ENCODE measurements at places on chromosomes 5 and 9.

- DNase-seq = no peak
Measured at GRCh38 chr5:34439601-34440000, 216.5 kb upstream of the RAI14 start.

GRCh38 chr5:81505672-81506071, 111.7 kb upstream of the ACOT12 start:
- no peak for DNase-seq

DNA sequence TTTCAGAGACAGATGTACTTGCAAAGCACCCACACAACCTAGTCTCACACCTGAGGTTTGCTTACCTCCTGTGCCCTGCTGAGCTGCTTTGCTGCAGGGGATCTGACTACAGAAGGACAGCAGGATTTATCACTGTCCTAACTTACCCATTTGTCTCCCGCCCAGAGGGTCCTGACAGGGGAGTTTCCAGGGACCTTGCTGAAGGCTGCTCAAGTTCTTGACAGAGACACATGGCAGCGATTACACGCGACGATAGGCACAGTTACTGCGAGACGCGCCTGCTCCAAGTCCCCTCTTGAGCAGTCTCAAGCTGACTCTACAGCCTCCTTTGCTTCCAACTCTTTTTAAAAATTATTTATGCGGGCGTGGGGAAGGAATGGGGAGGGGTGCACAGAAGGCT, 24.6 kb upstream of the GALNT10 start:
- no peak for DNase-seq

DNA sequence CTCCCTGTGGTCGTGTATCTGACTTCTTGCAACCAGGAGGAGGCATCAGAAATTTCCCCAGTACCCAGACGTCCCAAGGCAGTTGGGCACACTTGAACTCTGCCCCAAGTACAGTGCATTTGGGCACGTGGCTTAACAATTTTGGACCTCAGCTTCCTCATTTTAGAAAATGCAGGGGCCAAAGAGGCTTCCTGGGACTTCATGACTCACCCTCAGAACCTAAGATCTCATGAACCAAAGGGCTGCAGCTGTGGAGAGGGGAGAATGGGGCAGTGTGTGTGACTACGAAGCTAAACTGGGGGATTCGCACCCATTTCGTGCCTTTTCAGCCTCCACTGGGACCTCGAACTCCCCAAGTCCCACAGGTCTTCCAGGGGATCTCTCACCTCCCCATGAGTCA, 59.2 kb downstream of the SYK start:
- DNase-seq = no peak

DNA sequence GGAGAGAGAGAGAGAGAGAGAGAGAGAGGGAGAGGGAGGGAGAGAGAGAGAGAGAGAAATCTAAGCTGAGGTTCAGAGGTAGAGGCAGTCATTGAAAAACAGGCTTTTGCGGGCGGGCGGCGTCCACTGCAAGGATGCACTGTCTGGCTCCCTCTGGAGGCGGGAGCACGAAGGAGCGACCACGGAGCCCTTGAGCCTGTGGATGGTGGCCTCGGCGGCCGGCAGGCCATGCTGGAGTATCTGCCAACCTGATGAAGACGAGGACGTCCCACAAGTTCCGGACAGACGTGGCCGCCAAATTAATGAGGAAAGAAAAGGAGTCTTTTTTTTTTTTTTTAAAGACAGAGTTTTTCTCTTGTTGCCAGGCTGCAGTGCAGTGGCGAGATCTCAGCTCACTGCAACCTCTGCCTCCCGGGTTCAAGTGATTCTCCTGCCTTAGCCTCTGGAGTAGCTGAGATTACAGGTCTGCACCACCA, 2.2 kb upstream of the CCDC125 start:
- peak; percentile 87 for DNase-seq

DNA sequence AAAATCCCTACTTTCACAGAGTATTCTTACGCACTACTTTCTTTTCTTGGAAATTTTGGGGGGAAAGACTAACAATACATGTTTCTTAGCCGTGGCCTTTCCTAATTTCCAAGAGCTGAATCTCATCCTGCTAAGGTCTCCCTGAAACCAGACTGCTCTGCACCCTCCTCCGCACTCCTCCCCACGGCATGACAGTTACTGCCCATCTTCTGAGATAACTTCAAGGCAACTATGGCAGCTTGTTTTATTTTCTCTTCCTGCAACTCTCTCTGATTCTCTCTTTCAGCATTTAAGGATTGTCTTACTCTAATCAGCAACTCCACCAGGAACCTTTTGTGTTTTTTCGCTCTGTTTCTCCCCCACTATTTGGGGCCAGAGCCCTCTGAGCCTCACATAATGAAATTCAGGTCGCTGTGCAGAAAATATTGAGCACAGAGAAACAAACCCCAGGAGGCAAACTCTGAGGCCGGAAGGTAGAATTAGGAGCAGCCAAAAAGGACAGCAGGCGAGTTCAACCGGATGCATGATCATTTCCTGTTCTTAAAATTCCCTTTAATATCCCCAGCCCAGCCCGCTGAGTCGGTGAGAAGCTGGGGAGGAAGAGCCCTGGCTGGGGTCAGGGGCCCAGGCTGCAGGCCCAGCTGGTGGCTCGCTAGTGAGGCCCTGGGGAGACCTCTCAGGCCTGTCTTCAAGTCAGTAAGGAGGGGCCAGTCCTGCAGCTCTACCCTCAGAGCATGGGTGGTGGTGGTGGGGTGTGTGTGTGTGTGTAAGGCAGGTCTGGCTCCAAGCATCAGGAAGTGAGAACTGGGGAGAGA, 213.6 kb upstream of the S1PR3 start:
- no peak for DNase-seq

DNA sequence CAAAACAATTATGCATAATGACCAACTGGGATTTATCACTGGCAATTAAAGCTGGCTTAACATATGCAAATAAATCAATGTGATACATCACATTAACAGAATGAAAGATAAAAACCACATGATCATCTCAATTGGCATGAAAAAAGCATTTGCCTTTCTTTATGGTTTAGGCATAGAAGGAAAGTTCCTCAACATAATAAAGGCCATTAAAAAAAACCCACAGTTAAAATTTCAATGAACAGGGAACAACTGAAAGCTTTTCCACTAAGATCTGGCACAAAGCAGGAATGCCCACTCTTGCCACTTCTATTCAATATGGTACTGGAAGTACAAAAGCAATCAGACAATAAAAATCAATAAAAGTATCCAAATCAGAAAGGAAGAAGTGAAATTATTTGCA, 151.2 kb upstream of the CD180 start:
- DNase-seq = no peak

DNA sequence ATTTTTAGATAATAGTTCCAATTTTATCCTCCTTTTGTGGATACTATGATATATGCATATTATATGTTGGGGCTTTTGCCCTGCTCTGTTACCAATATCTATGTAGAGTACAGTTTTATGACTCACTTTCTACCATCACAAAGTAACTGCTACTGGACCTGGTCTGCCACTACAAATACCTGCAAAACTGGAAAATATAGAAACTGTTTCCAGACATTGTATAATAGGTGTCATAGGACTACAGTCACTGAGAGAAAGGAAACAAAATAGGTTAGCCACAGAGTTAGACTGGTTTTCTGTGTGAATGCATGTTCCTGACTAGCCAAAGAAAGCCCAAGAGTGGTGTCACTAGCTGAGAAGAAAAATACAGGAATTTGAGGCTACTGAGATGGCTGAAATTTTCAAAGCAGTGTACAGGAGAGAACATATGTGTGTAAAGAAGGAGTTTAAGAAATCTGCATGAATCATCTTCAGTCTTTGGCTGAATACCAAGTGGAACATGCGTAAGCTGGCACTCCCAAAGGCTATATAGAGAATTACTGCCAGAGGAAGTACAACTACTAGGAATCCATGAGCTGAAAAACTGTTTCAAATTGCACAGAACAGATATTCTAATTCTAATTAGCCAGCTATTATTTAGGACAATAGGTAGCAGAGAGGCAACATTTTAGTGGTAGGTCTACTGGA, 29.0 kb upstream of the FAM174A start:
- DNase-seq = no peak

Data from activated CD8-positive, alpha-beta T cell treated with anti-CD3 and anti-CD28 coated beads, Interleukin-2, amount 10 ng/mL, durations not matched to agents 7 days and 5 days (primary cell).